ENCODE measurements at places on chromosomes 5 and 9.

- DNase-seq, result no peak
These were observed 38.3 kb upstream of the EGFL7 start for GRCh38 chr9:136624184-136624951.

GRCh38 chr9:111023128-111023527 lies 15.1 kb downstream of the LPAR1 start:
- DNase-seq, result no peak

DNA sequence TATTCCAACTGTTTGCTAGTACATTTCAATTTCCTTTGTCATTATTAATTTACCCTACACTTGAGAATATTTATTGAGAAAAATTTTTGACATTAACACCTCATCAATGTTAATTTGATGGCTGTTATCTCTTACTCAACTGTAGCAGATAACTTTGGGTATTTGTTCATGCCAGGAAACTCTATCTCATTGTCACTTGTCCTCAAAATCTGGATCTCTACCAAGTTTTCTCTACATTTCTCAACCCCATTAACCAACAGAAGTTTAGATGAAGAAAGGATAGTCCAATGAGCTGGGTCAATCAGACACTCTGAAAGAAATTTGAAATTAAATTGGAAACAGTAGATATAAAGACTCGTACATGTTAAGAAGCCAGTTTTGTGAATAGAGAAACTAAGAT lies 395.3 kb downstream of the TUSC1 start:
- no peak for DNase-seq

DNA sequence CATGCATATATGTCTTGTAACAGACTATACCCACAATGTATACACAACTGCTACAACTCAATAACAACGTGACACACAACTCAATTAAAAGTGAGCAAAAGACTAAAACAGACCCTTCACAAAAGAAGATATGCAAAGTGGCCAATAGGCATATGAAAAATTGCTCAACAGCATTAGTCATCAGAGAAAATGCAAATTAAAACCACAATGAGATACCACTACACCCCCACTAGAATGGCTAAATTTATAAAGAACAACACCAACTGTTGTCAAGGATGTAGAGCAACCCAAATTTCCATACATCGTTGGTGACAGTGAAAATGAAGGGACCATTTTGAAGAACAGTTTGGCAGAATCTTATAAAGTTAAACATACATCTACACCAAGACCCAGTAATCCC lies 38.9 kb downstream of the GABRB2 start:
- DNase-seq, result no peak

GRCh38 chr5:169796731-169797130 lies 159.7 kb downstream of the DOCK2 start:
- DNase-seq, result no peak

DNA sequence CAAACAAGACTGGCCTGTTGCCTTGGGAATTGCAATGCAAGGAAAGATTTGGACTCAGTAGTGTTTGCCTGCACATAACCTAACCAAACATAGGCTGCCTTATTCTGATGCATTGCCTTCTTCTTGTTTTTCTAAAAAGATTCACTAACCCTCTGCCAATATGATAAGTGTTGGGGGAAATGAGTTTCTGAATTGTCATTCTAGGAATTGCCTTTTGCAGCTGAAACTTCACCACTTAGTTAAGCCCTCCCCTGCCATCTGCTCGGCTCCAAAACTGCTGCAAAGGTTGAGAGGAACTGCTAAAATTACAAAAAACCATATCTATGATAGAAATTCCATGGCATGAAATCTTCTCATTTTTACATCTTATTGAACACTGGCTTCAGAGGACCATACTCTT lies 41.6 kb upstream of the SPATA31D4 start:
- no peak for DNase-seq

DNA sequence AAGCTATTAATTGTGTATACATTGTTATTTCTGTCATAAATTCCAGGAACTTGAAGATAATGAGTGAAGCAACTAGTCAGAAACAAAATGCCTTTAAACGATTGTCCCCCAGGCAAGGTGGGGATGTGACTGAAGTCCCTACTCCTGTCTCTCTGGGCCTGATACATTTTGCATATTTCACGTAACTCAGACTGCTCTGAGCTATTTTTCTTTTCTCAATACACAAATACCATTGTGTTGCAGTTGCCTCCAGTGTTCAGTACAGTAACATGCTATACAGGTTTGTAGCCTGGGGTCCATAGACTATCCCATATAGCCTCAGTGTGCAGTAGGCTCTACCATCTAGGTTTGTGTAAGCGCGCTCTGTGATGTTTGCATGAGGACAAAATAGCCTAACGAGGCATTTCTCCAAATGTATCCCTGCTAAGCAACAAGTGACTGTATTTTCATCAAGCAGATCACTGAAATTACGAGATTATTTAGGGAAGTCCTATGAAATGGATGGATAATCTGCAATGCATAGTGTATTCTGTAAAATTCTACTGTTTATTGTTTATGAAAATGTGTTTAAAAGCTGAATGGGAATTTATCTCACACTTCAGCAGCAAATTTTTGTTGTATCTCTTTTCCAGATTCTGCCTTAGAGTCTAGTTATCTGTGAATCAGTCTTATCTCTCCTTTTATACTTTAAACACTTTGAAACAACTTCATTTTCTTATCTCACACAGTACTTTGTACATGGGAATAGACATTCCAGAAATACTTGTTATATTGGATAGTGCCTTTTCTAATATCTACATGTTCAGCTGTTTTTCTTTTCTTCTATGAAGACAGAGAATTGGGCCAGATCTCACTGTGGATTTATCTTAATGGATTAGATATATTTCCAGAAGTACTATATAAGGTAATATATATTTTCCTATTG lies 150.5 kb downstream of the CD180 start:
- DNase-seq, result no peak

- DNase-seq, result no peak
These were observed 286.8 kb downstream of the NR2F1-AS1 start for GRCh38 chr5:93294199-93294598.

DNA sequence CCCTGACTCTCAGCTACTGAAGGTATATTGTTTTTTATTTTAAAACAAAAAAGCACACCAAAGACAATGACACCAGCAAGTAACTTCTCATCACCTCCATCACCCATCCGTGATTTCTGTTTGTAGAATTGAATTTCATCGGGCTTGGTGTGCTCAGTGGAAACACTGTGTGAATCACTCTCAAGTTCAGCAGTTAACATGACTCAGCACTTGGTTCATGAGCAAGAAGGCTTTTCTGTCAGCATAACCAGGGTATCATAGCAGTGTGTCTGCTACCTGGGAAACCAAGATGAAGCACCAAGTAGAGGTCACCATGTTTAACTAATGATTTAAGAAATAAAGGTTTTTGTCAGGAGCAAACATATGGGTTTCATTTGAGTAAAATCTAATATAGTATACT lies 123.7 kb downstream of the INSYN2B start:
- no peak for DNase-seq

GRCh38 chr5:5787373-5787772 lies 364.9 kb downstream of the ICE1 start:
- no peak for DNase-seq

GRCh38 chr5:179772351-179772750 lies 21.4 kb upstream of the LTC4S start:
- DNase-seq, result no peak

DNA sequence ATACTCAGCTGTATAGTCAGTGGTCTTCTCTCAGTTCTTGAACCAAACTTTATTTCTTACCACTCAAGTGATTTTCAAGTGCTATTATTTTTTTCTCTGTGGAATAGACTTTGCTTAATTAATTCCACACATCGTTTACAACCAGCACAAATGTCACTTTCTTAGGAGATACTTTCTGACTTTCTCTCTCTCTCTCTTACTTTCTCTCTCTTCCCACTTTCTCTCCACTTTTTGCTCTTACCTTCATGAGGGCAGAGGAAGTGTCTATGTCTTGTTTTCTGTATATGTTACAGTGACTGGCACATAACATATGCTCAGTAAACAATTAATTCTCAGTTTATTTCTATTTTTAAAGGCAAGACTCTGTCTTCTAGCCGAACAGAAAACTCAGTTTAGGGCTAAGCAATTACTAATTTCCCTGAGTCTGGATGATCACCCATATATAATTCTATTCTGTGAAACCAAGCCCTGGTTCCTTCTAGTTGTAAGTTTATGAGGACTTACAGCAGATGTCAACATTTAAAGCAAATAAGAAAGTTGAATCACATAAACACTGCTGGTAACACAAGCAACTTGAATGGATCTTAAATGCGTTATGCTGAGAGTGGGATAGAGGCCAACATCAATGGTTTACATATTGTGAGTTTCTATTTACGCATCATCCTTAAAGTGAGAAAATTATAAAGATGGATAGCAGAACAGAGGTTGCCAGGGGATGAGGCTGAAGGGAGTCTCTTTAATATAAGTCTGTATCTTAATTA lies 791.4 kb downstream of the MTRR start:
- no peak for DNase-seq

GRCh38 chr5:139954462-139954861 lies 88.6 kb downstream of the NRG2 start:
- no peak for DNase-seq

DNA sequence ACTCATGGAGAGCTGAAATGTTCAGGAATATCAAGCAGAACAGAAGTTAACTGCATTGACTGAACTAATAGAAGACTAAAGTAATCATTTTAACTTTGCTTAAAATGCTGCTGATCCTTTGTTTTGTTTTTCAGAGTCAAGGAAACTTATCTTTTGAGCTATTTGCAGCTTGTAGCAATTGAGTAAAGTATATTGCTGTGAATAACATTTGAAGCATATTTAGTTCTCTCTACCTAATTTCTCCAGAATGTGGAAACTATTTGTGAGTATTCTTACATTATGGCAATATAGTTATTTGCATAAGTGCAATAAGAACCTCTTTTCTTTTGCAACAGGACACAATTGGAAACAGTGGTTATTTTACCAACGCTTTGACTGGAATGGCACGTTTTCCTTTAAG lies 5.3 kb upstream of the SOX30 start:
- no peak for DNase-seq

DNA sequence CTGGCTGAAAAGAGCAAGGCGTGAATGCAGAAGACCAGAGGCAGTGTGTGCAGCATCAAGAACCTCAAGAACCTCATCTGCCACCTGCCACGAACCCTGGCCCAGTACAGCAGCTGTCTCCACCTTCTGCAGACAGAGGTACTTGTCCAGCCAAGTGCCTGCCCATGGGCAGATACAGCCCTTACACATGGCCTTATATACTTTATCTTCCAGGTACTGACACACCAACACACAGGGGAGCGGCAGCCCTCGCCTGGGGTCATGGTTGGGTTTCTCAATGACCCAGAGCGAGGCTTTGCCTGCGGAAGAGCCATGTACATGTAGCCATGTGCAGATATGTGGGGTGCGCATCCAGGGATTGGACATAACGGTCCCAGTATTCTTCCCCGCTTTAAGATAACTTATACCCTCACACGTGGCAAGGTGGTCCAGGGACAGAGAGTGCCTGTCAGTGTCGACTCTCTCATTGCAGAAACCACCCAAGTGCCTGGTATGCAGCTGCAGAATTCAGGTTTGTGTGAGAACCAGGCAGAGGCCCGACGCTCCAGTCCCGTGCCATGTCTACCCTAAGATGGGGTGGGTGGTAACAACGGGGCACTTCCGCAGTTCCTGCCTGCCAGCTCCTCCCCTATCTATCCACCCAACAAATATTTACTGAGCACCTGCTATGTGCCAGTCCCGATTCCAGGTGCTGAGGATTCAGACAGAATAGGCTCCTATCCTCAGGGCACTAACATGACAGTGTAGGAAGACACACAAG lies 206.9 kb downstream of the FSTL4 start:
- no peak for DNase-seq

- DNase-seq, result no peak
These were observed 63.2 kb upstream of the COL15A1 start for GRCh38 chr9:98880311-98881015.

- DNase-seq, result no peak
These were observed 228.3 kb downstream of the PDZD2 start for GRCh38 chr5:31867219-31867618.

DNA sequence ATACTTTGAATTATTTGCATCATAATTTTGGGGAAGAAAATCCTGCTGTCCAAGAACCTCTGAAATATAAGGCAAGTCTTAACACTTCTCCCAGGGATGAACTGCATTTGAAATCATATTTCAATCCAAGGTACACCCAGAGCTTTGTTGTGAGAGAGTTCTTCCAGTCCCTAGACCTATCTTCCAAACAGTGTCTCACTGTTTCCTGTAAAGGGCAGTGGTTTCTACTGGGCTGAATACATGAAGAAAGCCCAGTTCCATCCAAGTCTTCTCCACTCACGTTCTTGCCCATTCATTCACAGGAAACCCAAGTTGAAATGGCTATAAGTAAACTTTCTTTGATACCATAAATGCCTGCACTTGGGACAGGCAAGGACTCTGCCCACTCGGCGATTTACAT lies 108.3 kb upstream of the LHFPL2 start:
- no peak for DNase-seq

- DNase-seq, result no peak
These were observed 75.2 kb upstream of the SPTLC1 start for GRCh38 chr9:92190536-92190790.

GRCh38 chr9:127014216-127014909 lies 99.8 kb downstream of the RALGPS1 start:
- no peak for DNase-seq

DNA sequence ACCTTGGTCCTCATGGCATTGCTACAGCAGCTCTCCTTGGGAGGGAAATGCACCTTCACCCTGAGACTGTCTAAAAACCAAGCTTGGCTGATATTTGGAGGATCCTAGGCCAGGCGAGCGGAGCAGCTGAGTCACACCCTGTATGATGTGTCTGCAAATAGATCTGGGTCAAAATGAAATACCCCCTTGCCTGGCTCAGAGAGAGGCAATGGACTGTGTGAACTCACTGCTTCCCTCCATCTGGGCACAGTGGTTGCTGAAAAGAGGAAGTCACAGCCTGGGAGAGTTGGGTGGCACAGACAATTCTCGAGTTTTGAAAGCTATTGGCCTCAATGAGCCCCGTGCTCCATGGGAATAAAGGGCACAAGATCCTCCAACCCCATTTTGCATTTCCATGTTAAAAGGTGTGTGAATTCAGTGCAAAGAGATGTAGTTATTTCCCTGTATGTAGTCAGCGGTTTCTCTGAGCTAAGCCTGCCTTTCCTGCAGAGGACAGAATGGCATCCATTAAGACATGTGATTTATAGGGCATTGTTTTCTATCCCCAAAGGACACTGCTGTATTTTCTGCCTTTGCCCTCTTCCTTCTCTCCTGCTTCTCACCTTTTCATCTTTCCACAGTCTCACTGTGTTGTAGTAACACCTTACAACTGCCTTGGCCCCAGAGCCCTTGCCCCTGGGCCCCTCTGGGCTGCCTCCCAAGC lies 177.2 kb downstream of the GADD45G start:
- no peak for DNase-seq

DNA sequence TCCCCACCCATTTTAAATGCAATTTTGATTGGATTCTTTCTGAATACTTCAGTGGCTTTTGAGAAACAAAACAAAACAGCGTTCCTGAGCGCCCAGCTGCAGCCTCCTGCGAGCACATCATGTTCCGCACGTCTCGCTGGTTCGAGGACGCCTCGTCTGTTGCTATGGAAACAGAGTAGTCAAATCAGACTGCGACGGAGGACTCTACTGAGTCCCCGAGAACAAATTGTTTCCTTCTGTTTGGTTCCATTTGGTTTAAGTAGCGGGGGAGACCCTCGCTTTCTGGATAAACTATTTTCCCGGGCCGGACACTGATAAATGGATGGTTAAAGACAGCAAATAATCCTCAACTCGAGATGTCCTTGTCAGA lies 69.0 kb downstream of the SLC28A3 start:
- DNase-seq, result no peak

- no peak for DNase-seq
These were observed 406.0 kb downstream of the PRELID2 start for GRCh38 chr5:145429170-145429569.

- DNase-seq, result no peak
These were observed 98.4 kb upstream of the MVB12B start for GRCh38 chr9:126228111-126228780.

GRCh38 chr5:164119806-164120447 lies 614.5 kb downstream of the MAT2B start:
- DNase-seq, result no peak
